ENCODE measurements at places on chromosomes 13 and 19.

GRCh38 chr13:114144606-114145244 is 12.3 kb upstream of the RASA3 start:
- no peak for DNase-seq

- no peak for DNase-seq
Observed at GRCh38 chr19:47274891-47275761, 441 bp downstream of the INAFM1 start.

- DNase-seq = no peak
Observed at GRCh38 chr19:35491836-35492360, 1.6 kb upstream of the KRTDAP start.

DNA sequence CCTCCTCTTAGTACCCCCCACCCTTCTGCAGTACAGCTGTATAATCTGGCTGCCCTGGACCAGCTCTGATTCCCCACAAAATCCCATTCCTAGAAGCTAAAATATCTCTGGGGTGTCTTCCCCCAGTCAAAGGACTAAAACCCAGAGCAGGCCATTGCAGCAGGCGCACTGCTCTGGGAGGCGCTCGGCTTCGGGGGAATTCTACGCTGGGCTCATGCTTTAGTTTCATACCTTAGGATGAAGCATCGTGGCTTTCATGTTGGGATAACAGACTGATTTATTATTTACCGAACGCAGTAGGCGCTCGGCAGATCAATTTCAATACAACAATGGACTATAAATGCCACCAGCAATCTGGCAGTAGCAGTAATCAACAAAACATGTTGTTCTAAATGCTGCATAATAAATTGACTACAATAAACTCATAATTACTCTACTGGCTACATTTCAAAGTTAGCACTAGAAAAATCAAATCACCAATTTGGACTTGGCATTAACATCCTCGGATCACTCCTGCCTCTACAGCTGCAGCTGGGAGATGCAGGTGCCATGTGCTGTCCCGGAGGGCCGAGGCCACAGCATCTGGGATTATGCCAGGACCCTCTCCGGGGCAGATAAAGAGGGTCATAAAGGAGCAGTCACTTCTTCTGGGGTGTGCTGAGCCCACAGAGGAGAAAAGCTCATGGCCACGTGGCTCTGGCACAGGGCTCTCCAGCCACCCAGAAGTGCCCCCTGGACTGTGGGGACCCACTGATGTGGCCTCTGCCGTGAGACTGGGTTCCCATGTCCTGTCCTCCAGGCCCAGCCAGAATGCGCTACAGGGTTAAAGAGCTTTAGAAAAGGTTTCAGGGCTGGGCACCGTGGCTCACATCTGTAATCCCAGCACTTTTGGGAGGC is 35.3 kb downstream of the CEBPG start:
- DNase-seq = no peak

DNA sequence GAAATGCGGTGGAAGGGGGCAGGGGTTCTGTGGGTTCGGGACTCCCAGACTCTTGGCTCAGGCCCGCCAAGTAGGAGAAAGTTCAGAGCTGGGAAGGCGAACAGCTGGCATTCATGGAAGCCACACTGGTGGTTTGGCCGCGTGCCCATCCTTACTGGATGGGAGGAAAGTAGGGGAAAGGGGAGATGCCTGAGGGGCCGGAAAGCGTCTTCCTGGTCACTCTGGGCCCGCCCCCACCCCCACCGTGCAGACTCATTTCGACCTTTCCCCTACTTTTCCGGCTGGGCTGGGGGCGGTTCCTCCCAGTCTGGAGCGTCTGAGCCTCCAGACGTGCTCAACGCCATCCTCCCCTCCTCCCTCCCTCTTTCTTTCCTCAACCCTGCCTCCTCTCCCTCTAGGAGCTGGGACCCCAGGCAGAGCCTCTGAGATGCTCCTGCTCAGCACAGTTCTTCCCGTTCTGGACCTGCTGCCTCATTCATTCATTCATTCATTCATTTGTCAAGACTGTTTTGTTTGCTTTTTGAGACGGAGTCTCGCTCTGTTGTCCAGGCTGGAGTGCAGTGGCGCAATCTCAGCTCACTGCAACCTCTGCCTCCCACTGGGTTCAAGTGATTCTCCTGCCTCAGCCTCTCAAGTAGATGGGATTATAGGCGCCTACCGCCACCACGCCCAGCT is 3.5 kb downstream of the ANGPTL4 start:
- peak; percentile 20 for DNase-seq

DNA sequence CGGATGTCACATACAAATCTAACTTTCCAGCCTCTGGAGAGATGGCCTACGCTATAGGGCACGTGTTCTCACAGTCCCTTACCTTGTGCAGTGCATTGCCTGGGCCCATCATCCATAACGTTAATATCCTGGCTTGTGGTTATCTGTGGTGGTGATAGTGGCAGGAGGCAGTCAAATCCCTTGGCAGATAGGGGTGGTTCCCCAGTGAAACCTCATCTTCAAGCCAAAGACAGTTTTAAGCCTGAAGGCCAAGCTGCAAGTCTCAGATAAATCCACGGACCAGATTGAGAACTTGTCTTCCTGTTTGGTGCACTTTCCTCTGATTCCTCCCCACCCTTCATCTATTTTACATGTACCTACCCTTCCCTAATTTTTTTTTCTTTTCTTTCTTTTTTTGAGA is 4.3 kb upstream of the FBXO17 start:
- DNase-seq = peak; percentile 61

DNA sequence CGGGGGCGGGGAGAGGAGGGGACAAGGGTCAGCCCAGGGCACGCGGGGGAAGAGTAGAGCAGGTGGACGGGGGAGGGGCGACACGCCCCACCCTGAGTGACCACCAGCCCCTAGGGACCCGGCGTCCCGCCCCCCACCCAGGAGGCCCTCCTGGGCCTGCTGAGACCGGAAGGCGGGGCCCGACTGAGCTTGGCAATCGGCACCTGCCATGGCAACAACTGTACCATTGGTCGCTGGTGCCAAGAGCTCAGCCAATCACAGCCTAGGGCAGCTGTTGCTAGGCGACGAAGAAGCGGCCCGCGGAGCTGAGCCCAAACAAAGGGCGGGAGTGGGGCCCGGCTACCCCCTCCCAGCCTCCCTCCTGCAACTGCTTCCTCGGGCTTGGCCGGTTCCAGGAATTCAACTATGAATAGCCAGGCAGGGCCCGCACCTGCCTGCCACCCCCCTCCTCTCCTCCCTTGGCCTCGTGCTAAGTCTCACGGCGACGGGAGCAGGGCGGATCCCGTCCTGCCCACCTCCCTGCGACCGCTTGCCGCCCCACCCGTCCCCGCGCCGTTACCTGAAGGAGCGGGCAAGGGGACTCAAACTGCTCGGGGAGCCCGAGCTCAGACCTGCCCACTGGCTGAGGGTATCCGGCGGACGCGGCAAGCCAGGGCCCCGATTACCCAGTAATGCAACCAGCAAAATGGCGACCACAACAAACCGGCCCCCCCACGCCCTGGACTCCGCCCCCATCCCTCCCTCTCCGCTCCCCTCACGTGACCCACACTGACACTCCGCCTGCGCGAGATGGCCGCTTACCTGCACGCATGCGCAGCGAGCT is at the start of gene DYRK1B:
Gene DYRK1B (minus strand): TSS at position 699 of the 823 bp plus-strand sequence. CDS start 2,295 bp downstream, outside the sequence.
- DNase-seq = peak; percentile 97

DNA sequence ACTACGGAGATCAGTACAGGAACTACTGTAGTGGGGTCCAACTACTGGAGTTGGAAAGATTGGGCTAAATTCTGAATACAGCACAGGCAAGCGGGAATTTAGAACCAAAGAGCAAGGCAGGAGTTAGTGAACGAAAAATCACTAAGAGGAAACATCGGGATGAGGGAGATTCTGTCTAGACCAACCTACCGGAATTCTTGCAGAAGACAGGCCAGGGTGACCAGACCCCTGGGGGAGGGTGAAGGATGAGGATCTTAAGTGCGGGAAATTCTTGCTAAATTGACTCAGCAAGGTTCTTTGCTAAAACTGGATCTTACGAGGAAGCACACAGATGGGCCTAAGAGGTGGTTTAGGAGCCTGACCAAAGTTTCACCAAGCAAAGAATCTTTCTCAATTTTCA is 13.2 kb upstream of the PSPC1 start:
- no peak for DNase-seq

DNA sequence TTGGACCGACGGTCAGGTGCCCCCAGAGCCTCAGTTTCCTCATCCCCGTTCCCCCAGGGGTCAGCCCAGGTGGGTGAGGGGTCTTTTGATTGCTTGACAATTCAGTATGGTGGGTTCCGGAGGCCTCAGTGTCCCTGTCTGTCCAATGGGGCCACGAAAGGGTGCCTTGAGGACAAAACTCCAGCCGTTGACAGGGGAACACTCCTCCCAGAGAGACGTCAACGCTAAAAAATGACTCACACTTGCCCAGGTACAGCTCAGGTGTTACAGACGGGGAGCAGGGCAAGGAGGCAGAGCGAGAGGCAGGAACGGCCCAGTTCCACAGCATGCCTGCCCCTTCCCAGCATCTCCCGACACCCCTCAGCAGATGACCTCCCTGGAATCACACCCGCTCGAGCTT is 1.8 kb downstream of the TNFAIP8L1 start:
- no peak for DNase-seq

DNA sequence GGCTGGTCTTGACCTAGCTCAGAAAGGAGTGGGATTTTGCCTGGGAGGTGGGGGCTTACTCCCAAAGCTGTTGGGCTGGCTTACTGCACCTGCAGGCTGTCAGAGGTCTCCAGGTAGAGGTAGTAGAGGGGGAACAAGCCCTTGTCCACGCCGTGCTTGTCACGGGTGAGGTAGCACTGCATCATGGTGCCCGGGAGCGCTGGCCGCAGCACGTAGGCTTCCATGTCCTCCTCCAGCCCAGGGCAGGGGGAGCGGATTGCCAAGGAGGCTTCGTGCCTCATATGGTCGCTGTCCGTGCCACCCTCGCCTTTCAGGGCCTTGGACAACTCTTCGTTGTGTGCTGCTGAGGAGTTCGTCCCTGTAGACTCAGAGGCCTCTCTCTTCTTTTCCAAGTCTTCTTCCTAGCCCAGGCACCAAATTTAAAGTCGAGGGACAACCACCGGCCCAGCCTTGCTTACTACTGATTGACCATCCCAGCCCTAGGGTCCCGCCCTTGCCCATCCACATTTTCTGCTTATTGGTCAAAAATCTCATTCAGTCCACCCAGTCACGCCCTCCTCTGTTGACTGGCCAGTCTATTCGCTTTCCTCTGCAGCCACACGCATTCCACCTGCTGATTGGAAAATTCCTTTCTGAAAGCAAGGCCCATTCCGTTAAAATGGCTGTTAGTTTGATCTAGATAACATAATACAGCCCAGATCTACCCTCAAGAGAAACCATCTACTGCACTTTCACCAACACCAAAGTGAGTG is 10.5 kb downstream of the TULP2 start:
- no peak for DNase-seq

GRCh38 chr13:102090532-102090931 is 311.3 kb downstream of the FGF14 start:
- DNase-seq = no peak

DNA sequence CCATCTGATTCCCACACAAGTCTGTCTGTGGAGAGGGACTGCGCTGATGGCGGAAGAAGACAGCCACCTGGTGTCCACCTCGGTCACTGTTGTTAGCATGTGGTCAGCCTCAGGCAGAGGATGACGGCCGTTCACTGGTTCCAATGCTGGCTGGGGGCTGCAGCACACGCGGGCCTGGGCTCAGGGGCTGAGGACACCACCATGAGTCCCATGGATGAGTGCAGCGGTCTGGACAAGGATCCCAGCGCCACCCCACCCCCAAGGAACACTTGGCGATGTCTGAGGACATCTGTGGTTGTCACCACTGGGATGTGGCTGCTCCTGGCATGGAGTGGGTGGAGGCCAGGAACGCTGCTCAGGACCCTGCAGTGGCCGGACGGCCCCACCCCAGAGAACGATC is 10.9 kb downstream of the DPP9 start:
- DNase-seq = no peak

DNA sequence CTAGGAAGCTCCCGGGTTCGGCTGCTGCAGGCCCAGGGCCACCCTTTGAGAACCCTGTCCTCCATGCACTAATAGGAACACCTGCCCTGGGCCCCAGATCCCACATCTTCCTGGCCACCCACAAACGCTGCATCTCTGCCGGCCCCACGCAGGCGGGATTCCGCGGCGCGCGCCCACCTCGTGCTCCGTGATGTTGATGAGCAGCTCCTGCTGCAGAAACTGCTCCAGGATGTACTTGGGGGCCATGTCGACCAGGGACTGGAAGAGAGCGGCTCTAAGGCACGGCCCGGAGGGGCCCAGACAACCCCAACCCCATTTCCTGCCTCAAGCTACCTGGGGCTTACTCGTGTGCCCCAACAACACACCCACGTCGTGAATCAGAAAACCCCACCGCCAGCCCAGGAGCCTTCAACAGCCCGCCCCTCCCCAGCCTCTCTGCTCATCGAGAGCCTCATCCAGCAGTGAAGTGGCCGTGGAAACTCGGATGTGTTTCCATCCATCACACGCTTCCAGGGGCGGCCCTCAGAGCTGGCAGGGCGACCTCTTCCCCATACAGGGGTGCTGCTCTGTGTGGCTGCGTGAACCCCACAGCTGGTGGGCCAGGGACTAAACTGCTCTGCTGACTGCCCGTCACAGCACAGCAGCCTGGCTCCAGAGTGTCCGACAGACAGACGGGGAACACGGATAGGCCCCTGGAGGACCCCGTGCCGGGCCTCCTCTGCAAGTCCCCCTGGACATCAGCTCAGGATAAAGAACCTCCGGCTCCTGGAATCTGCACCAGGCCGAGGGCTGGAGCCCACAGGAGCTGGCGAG is 4.2 kb downstream of the POLR2E start:
- no peak for DNase-seq

DNA sequence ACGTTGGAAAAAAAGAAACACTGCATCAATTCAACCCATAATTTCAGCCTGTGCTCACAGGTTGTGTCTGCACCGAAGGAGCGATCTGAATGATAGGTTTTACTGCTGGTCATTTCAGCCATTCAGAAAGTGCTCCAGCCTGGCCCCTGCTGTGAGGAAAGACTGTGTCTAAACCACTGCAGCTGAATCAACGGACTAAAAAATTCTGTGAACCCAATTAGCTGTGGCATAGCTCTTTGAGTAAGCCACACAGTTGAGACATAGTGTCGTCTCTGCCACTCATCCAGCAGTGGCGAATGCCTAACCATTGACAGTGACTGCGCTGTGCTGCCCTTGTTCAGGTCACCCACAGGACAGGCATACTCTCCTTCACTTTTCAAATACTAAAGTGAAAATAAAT is 179.8 kb downstream of the COG6 start:
- no peak for DNase-seq

GRCh38 chr13:84741253-84741652 is 859.0 kb upstream of the SLITRK1 start:
- DNase-seq = no peak

DNA sequence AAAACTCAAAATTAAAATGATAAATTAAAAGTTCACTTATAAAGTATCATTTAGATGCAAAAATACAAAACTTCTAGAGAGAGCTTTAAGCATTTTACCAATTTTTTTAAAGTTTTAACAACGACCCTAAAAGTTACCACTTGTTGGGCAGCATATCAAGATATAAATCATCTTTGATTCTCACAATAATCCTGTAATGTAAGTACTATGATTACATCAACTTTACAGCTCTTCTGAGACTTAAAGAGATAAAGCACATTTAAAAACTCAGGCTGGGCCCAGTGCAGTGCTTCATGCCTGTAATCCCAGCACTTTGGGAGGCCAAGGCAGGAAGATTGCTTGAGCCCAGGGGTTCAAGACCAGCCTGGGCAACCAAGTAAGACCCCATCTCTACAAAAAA is 202.7 kb upstream of the GPC6 start:
- DNase-seq = no peak
